ENCODE measurements at places on chromosomes 2 and 18.
A peak's percentile ranks its signal among the peaks of the same experiment; 100 is the strongest.

DNA sequence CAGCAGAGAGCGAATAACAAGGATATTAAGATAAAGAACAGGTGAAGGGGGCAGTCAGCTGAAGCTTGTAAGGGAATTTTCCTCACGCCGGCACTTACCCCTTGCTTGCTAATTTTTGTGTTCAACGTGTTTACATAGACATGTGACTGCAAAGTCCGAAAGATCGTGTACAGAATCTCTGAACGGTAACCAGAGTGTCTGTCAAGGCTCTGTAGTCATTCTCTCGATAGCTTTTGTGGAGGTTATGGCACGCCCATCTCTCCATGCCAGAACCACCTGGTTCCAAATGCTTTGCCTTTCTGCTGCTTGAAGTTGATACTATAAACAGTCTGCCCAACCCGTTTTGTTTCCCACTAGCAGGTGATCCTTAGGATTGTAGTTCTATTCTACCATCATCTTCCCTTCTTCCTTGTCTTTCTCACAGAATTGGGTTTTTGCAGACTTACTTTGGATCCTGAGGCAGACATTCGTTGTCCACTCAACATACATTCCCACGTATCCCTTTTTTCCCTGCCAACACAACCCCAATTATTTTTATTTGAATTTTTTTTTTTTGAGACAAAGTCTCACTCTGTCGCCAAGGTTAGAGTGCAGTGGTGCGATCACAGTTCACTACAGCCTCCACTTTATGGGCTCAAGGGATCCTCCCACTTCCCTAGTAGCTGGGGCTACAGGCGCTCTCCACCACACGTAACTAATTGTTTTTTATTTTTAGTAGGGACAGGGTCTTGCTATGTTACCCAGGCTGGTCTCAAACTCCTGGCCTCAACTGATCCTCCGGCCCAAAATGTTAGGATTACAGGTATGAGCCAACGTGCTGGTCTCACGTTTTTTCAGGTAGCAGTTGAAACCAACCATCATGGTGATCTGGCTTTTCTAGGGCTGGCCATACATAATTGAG, 1.3 kb upstream of the USP34 start:
- DNase-seq, result no peak

DNA sequence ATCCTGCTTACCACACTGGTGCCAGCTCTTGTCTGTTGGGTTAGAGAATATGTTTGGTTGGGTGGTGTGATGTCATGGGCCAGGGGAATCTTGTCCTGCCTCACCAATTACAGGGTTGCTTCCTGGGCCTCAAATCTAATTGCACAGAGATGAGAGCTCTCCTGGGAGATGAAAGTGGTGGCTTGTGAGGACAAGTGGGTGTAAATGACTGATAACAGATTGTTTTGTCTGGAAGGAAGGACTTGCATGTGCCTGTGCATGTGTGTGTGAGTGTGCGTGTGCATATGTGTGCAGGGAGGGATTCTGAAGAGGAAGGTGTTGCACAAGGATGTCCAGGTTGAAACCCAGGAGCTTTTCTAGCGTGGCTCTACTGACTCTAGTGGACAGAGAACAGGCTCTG, 271.9 kb downstream of the LOXHD1 start:
- peak; percentile 45 for DNase-seq

GRCh38 chr18:12463191-12463590, 55.5 kb downstream of the PRELID3A start:
- DNase-seq, result no peak

DNA sequence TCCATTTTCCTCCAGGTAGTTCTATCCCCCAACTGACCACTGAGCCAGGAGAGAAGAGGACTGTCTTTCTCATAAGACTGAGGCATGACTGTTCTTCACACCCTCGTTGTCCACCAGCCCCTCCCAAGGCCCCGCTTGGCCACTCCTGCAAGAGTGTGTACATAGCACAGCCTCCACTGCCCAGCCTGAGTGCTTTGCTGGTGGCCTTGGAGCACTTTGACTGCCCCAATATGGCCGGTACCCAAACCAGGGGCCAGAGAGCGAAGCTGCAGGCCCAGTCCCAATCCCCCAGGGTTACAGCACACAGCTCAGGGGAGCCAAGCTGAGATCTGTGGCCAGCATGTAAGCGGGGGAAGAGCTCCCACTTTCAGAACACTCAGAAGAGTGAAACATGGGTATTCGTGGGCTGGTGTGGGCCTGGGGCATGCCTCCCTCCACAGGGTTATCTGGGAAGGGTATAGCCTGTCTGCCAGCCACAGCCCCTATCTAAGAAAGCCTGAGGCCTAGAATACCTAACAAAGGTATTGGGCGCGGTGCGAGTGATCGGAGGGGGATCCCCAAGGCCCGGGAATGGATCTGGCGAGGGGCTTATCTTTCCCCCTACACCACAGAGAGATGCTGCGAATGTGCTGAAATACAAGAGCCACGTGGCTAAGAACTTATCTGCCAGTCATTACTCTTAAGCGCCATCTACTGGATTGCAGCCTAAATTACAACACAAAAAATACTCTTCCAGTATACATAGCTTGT, 163.8 kb downstream of the WDPCP start:
- DNase-seq, result peak; percentile 52

GRCh38 chr2:127702395-127703009, 1.2 kb downstream of the SFT2D3 start:
- no peak for DNase-seq

- no peak for DNase-seq
These were observed 739.3 kb upstream of the GCFC2 start for GRCh38 chr2:76450024-76450475.

Measured in SK-N-DZ (cell line).